ENCODE measurements at places on chromosomes 5 and 9. TPM values are rescaled to one million over a fixed set of nuclear protein-coding genes. Genes with fewer than 3 reads are reported as not detected.

The KCNV2 gene
- not detected for total RNA-seq

The OR1B1 gene
- total RNA-seq = not detected

The DNM1 gene
- total RNA-seq = 18.7 TPM

The CCL27 gene
- 0.95 TPM for total RNA-seq

The RPS23 gene
- 1,388 TPM for total RNA-seq

The ZNF366 gene
- not detected for total RNA-seq

The DRD1 gene
- 1.0 TPM for total RNA-seq

The PCDHGA7 gene
- total RNA-seq = 0.18 TPM

The TUSC1 gene
- 4.4 TPM for total RNA-seq

The THBS4 gene
- 0.31 TPM for total RNA-seq

The SUSD3 gene
- 5.0 TPM for total RNA-seq

The TAF1L gene
- total RNA-seq = not detected

All from Panc1 (cell line).